Activated naive CD4-positive, alpha-beta T cell (primary cell): ENCODE measurements at places on chromosomes 1 and 21.

- no peak for DNase-seq
Observed at GRCh38 chr1:186139115-186139514, 235.9 kb downstream of the TPR start.

GRCh38 chr1:229885568-229886495 lies 181.2 kb upstream of the GALNT2 start:
- DNase-seq: no peak

DNA sequence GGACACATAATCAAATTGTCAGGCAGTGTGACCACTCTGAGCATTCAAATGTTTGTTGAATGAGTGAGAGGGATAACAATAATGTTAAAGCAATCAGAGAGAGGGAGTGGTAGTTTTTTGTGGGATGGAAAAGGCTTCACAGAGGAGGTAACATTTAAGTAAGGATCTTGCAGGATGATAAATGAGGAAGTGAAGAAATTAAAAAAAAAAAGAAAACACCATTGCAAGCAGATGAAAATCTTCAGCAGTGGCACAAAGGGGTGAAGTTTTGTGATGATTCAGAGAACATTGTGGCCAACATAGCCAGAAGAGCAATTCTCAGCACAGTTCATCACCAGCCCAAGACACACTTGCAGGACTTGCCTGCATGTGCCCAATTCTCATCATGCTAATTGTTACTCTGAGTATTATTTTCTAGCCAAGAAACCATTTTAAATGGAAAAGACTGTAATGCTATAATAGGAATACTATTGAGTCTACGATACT lies 35.0 kb downstream of the OVGP1 start:
- no peak for DNase-seq

DNA sequence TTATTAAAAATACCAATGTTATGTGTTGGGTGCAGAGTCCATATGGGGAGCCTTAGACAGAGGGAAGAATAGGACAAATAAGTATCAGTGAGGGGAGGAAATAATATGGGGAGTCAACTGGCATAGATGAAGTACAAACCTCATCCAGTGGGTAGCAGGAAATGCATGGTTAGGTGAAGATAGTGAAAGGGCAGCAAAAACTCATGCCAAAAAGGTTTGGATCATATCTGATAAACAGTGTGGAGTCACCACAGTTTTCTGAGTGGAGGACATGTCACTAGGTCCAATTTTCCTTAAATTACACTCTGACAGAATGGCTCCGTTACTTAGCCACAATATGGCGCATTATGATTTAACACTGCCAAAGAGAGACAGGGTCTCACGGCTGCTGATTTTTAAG lies 10.3 kb downstream of the DUSP23 start:
- DNase-seq: no peak

DNA sequence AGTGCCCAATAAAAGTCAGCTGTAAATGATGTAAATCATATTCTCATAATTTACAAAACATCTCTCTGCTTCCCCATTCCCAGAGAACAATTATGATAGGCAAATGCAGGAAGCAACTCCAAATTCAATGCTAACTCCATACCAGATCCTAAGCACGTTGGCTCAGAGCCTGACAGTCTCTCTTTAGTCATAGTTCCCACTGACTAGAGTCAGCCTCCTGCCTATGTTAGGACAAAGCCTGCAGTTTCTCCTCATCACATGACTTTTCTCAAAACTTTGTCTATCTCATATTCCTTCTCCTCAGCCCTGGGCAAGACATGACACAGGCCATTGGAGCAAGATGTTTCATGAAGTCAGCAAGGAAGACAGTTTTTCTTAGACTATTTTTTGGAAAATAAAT lies 101.5 kb upstream of the COL24A1 start:
- DNase-seq: no peak
